ENCODE measurements at places on chromosomes 11 and 22.

DNA sequence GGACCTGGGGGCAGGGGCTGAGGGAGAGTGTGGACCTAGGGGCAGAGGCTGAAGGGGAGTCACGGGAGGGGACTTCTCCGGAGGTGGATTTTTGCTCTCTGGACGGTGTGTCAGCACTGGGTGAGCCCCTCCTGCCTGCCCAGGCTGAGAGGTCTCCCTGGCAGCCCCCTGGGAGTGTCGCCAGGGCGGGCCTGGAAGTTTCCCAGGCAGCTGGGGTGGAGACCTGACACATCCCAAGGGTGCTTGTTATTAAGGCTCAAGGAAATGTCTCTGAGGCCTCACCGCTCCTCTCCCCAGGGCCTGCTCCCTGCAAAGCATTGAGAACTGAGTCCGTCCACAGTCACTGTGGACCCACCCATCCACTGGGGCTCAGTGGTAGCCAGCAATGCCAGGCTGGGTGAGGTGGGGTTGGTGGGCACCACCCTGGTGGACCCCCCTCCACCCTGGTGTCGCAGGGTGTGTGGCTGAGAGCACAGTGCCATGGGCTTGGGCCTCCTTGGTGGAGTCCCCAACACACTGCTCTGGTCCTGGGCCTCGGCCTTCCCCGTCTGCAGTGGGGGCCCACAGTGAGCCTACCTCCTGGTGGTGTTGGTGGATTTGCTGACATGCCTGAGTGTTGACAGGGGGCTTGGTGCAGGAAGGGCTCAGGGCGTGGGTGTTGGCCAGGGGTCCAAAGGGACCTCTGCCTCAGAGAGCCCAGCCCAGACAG lies 2.5 kb downstream of the CD81 start:
- DNase-seq = no peak

- DNase-seq = no peak
Measured at GRCh38 chr11:111391328-111392124, 12.5 kb upstream of the POU2AF1 start.

DNA sequence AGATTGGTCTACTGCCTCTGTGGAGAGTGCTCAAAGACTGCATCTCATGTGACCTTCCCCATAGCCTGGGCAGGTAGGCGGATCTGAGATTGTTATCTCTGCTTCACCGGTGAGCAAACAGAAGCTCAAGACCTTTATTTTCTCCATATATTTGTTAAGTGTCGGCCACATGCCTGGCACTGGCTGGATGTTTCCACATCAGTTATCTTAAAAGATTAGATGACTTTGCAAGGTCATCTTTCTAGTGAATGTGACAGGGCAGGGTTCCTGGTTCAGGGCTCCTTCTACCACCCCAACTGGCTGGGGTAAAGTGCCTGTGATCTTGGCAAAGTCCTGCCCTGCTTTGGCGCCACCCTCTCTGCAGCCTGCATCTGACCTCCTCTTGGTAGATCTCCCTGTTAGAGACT lies 125.0 kb downstream of the CCDC81 start:
- DNase-seq = no peak

DNA sequence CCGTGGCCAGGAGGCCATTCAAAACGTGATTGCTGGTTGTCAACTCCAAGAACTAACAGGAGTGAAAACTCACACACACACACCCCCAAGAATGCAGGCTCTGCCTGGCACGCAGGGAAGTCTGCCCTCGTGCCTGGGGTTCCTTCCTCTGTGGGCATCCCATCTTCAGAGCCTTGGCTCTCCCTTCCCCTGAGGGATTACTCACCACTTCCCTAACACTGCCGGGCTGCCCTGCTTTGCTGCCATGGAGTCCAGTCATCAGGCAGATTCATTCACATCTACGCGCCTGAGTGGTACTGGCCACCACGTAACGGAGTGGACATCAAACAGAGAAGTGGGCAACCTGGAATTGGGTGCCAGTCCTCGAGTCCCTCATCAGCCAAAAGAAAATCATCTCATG lies 120.7 kb upstream of the TMEM45B start:
- DNase-seq = no peak

DNA sequence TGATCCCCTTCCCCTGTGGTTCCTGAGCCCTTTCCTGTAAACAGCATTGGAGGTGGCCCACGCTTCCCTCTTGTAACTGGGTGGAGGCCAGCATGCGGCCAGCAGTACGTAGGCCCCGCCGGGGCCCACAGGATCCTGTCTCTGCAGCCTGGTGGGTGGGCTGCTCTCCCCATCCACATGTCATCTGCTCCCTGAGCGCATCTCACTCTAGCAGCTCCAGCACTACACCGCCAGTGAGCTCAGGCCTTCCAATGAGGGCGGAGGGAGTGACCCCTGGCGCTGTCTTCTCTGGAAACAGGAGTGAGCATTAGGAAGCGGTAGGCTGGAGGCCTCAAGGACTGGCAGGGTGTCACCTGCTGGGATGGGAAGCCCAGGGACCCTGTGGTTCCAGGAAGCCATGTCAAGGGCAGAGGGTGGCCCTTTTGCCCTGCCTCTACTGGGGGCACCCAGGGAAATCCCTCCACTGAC lies 363.9 kb downstream of the TBC1D22A start:
- no peak for DNase-seq

DNA sequence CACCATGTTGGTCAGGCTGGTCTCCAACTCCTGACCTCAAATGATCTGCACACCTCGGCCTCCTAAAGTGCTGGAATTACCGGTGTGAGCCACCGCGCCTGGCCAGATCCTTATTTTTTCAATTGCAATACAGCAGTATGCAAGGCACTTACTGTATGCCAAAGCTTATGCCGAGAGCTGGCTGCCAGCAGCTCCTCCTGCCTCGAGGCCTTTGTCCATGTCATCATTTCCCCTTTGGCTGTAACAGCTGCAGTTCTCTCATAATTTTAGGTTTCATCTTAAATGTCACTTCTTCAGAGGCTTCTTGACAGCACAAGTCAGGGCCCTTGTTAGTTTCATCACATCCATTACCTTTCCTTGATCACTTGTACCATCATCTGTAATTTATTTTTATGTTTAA lies 1.5 kb upstream of the SREBF2 start:
- no peak for DNase-seq

DNA sequence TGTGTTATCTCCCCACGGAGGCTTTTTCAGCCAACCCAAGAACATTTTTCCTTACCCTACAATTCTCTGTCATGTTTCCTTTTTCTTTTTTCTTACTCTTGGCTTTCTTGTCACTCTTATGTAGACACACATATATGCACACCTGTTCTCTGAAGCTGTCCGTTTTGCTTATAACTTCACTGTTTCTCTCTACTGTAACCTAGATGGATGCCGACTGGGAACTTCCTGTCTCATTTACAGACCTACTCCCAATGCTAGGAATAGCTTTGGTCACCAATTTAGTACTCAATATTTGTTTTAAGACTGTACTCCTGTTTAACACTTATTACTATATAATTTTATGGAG lies 9.9 kb upstream of the CASP12 start:
- no peak for DNase-seq

DNA sequence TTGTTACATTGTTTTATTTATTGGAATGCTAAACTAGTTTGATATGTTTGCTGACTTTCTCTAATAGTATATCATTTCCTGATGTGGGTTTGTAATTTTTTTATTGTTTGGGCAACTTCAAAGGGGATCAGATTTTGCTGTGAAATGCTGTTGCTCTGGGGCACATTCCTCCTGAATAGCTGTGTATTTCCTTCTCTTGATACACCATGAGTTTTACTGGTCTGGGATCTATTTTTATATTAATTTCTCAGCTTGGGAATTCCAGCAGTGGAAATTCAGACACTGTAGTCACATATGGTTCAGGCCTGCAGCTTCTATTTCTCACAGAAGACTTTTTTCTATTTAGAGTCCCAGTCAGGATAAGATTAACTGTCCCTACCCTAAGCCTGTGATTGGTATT lies 58.9 kb downstream of the RPUSD4 start:
- no peak for DNase-seq

DNA sequence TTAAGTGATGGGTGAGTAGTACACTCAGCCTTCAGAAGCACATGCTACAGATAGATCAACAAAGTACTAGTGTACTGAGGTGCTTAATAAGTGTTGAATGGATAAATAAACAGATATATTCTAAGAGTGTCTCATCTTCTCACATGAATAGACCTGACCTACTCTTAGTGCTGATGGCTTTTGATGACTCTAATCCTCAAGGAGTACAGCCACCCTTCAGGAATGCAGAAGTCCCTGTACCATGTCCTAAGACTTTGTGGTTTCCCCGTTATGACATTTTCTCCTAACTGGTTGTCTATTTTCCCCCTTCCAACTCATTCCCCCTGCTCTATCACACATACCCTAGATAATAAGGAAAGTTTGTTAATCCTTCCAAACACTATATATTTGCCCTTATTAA lies 61.6 kb downstream of the C11orf65 start:
- DNase-seq = no peak

DNA sequence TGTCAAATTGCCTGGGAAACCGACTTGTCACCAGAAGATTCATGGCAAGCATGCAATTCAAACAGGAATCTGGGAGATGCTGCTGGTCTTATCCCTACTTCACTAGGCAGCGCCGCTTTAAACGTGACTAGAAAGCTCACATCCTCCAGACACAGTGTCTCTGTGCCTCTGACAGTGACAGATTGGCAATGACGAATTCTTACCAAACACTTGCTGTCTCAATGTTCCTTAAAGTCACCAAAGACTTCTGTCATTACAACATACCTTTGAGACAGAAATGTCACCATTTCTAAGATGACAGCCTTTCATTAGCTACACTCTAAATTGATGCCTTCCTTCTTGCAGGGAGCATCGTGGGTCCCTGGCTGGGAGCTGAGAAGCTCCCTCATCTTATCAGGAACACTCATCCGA lies 197.8 kb downstream of the CWF19L2 start:
- DNase-seq = no peak

GRCh38 chr11:22467248-22467647 lies 129.1 kb downstream of the SLC17A6 start:
- no peak for DNase-seq
